ENCODE measurements at places on chromosomes 5 and 9.

DNA sequence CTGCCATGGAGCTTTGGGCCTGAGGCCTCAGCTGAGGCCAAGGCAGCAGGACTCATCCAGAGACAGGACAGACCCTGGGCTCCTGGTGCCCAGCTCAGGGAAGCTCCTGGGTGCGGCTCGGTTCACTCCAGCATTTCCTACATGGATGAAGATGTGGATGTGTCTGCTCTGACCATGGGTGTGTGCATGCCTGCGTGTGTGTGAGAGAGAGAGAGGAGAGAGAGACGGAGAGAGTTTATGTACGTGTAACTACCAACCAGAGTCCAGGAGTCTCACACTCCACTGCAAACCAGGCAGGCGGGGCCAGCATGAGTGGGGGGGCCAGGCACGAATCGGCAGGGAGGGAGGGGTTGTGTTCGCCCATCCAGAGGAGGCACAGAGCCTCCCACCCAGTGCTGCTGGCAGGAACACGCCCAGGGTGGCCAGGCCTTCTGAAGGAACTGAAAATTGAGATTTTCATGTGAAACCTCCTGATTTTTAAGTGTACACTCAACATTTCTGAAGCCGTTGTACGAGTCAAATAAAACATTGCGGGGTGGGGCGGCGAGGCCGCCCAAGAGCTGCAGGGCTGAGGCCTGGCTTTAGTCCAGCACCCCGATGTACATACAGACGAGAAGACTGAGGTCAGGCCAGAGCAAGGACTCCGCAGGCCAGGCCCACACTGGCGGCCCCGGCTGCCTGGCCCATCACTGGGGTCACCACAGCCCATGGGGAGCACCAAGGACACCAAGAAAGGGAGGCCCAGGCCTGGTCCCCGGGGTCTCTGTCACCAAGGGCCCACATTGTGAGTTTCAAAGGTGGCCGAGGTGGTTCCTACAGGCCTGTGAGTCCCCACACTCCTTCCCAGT is 88.7 kb downstream of the ADAMTS2 start:
- DNase-seq: no peak

GRCh38 chr9:37511016-37512010 is 25.6 kb downstream of the POLR1E start:
- no peak for DNase-seq

- DNase-seq: no peak
Observed at GRCh38 chr5:151906246-151906645, 18.4 kb downstream of the GLRA1 start.

GRCh38 chr5:42655982-42656650 is 100.5 kb upstream of the CCDC152 start:
- DNase-seq: no peak

DNA sequence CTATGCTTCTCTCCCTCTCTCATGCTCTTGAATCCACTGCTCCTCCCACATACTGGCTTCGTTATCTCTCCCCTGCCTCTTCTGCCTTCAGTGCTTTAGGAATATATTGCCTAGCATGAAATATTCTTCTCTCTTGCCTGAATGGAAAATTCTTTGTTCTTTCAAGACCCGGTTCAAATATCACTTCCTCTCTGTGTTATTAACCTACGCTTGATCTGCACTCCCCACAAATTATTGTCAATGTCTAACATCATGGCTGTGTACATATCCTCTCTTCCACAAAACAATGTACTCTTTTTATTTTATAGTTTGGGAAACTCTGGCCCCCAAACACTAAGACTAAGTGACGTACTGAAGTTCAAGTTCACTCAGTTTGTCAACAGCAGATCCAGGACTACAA is 211.0 kb downstream of the SEC61B start:
- no peak for DNase-seq

GRCh38 chr5:135026645-135027265 is 7.3 kb downstream of the PITX1 start:
- DNase-seq: no peak

- DNase-seq: no peak
Observed at GRCh38 chr9:656926-657568, 184.4 kb upstream of the DMRT1 start.

- no peak for DNase-seq
Observed at GRCh38 chr5:169716287-169716686, 79.2 kb downstream of the DOCK2 start.

GRCh38 chr9:133273098-133273497 is 1.9 kb downstream of the ABO start:
- no peak for DNase-seq

DNA sequence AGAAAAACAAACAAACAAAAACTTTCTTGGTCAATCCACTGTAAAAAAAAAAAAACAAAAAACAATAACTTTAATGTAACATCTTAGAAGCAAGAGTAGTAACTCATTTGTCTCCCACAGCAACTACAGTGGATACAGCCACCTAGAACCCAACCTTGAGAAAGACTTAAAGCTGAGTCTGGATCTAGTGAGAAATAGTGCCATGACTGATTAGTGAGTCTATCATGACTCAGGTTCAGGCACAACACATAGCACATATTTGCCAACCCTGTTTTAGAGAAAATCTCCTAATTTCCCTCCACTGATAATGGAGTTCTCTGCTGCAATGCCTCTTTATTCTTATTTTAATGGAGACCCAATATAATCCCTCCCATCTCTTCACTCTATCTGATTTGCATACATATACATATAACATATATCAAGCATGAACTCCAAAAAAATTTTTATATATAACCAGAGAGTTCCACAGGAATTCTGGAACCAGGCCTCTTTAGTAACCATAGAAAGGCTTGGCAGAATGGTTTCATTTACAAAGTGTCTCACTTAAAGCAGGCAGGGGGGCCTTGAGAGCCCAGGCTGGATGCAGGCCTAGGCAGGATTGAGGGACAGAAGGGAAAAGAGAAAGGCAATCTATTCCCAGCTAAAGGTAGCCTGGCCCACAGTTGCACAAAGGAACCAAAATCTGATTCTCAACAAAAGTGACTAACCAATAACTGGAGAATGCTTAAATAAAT is 11.9 kb upstream of the NR4A3 start:
- no peak for DNase-seq

DNA sequence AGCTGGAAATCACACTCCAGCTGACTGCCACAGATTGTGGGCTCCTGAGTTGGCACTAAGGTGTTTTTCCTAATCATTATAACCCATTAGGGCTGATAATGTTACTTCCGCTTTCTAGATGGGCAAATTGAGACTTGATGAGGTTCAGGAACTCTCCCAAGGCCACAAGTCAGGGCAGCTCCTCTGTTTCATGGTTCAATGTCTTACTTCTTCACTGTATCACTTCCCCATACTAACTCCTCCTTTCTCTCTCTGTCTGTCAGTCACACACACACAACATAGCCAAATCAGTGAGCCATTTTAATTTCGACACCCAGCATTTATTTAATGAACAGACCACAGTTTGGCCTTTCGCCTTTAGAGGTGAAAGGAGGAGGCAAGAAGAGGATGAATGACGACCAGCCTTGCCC is 17.8 kb upstream of the TRAF1 start:
- DNase-seq: no peak

DNA sequence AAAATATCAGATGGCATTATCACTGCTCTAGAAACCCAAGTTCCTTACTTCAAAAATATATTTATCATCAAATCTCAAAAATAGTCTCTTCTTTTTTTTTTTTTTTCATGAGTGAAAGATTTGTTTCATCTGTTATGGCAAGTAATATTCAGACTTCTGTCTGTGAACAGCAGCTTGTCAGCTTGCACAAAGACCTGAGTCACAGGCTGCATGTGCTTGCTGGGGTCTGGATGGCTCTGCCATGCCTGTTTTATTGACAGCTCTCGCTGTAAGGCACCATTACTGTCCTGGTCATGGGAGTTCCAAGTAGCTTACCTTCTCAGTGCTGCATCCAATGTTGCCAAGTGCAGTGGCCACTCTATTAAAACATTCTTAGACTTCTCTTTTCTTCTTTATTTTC is 456.4 kb downstream of the GADD45G start:
- DNase-seq: no peak

GRCh38 chr9:70679845-70680244 is 265.4 kb upstream of the KLF9 start:
- DNase-seq: no peak

DNA sequence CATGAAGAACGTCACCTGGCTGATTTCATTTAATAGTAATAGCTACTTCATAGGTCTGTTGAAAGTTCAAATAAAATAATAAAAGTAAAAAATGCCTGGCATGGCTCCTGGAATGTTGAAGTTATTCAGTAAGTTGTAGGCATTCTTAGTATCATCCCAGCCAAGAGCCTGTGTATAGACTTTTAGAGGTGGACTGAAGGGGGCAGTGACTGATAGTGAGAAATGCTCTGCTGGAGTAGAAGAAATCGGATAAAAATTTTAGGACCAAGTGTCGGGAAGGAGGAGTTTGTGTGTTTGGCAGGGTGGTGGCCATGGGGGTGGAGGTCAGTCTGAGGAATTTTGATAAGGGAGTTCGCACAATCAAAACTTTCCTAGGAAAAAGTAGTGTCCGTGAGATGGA is 3.6 kb downstream of the ZFP2 start:
- no peak for DNase-seq

GRCh38 chr5:135264451-135265440 is 134.3 kb downstream of the MACROH2A1 start:
- no peak for DNase-seq

- DNase-seq: no peak
Observed at GRCh38 chr9:123364241-123364824, 8.3 kb downstream of the CRB2 start.
